Right lung (tissue), 10 donors: ENCODE measurements at places on chromosomes 6 and 20. TPM values are rescaled to one million over a fixed set of nuclear protein-coding genes. Genes with fewer than 3 reads are reported as not detected.

- DNase-seq, result no peak
Measured at GRCh38 chr6:165002866-165003265, 306.5 kb downstream of the C6orf118 start.

DNA sequence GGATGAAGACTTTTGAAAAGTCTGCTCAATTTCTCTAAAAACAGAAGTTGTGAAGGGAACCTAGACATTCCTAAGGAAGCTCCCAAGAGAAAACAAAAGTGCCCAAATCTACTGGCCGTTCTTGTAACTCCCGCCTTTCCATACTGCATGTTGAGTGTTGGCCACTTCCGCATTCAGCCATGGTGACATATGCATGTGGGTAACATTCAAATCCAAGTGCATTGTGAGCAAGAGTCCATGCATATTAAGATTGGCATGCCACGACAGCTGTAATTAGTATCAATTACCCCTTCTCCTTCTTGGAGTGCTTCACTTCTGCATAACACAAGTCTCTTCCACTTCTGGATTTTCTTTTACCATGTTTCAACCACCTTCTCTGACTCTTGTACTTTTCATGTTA, 8.4 kb downstream of the SLC35D3 start:
- DNase-seq, result no peak

DNA sequence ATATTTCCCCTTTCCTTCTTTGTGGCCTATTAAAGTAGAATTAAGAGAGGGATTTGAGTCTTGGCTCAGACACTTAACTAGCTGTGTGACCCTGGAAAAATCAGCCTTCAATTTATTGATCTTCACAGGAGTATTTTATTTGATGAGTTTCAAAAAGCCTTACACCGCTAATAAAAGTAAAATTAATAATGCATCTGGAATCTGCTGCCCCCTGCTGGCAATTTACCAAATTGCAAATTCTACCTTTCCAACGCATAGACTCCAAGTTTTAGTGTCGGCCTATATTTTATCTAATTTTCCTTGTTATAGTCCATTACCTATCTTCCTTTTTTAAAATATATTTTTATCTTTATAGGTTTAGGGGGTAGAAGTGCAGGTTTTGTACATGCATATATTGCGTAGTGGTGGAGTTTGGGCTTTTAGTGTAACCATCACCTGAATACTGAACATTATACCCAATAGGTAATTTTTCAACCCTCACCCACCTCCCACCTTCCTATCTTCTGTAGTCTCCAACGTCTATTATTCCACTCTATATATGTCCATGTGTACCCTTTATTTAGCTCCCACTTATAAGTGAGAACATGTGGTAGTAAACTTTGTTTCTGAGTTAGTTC, 46.3 kb downstream of the GOPC start:
- DNase-seq, result no peak

The TMEM244 gene
- not detected for polyA plus RNA-seq
